ENCODE measurements at places on chromosomes 7 and 10. TPM values are rescaled to one million over a fixed set of nuclear protein-coding genes. Genes with fewer than 3 reads are reported as not detected.

The SYT15B gene
- 0.39 TPM for total RNA-seq

The NEUROG3 gene
- not detected for total RNA-seq

The MPLKIP gene
- 13.3 TPM for total RNA-seq

The MKI67 gene
- total RNA-seq, result 17.0 TPM

The AFAP1L2 gene
- 0.13 TPM for total RNA-seq

The OPN1SW gene
- not detected for total RNA-seq

The LEP gene
- 0.11 TPM for total RNA-seq

The SYT15 gene
- 0.26 TPM for total RNA-seq
